ENCODE measurements at places on chromosomes 12 and 14. TPM values are rescaled to one million over a fixed set of nuclear protein-coding genes. Genes with fewer than 3 reads are reported as not detected.

GRCh38 chr12:110067531-110067930 is 19.2 kb upstream of the C12orf76 start:
- no peak for DNase-seq
- H3K27ac ChIP-seq = no peak overlapping the region
- no peak overlapping the region for H3K4me3 ChIP-seq

DNA sequence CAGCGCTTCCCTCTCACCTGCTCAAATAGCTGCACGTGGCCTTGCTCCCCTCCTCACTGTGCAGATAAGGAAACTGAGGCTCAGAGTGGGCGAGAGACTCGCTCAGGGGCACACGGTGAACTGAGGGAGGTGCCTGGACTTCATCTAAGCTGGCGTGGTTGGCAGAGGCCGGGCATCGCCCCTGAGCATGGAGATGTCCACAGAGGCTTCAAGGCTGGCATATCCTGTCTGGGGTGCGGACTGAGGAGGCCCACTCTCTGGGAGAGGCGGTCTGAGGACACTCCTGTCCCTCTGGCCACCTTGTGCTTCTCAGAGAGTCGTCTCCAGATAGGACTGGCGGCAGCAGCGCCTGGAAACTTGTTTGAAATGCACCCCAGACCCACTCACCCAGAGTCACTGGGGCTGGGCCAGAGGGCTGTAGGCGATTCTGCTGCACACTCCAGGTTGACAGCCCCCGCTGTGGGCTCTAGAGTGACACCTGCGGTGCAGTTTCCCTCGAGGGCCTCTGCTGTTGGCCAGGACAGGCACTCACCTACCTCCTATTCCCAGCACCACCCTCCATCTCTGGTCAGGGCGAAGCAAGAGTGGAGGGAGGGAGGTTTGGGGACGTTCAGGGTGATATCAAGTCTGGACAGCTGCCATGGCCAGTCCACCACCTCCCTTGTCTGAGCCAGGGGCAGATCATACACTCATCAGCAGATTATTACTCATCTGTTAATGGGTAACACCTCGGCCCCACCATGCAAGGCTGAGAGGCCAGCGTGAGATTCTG is 11.2 kb upstream of the LBHD2 start:
- no peak overlapping the region for H3K4me3 ChIP-seq
- no peak for DNase-seq
- peaks cover 8% of the 10 kb centered on the region for H3K4me1 ChIP-seq
- H3K27me3 ChIP-seq = no peaks in the 10 kb centered on the region
- H3K27ac ChIP-seq = no peak overlapping the region

DNA sequence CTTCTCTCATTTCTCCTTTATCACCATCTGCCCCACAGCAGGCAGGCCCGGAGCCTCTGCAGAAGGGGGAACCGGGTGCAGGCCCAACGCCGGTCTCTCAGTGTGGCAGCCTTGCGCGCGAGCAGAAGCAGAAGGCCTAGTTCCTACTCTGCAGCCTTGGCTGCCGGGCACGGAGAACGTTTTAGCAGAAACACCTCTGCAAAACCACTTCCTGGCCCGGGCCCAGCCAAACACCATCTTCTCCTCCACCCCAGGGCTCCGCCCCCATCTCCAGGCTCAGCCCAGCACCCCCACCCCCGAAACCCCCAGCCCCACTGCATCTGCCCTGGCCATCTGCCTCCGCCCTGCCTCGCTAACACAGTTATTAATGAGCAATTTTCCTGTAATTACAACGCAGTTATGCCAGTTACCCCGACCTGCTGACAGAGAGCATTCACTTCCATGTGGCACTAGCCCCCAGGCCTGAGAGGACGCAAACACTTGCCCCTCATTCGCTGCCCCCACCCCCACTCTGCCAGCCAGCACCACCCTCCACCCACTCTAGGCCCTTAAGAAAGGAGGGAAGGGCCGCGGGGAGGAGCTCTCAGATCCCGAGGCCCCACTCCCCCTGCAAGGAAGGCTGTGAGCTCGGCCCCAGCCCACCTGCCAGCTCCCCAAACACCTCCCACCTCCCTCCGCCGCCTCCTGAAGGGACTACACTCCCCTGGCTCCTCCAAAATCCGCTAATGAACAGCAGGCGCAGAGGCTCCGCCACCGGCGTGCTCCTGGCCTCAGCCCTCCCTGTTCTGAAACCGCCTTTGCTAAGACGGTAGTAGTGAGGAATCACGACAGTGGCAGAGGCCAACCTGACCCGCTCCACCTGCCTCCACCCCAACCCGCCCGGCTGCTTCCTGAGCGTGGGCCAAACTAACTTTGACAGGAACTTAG is 44.7 kb upstream of the FBRSL1 start:
- no peak for DNase-seq
- no peak overlapping the region for H3K27ac ChIP-seq
- no peaks in the 10 kb centered on the region for H3K4me1 ChIP-seq
- no peaks in the 10 kb centered on the region for H3K36me3 ChIP-seq
- H3K4me3 ChIP-seq = peak overlapping the region; percentile 24
- no peaks in the 10 kb centered on the region for H3K27me3 ChIP-seq

DNA sequence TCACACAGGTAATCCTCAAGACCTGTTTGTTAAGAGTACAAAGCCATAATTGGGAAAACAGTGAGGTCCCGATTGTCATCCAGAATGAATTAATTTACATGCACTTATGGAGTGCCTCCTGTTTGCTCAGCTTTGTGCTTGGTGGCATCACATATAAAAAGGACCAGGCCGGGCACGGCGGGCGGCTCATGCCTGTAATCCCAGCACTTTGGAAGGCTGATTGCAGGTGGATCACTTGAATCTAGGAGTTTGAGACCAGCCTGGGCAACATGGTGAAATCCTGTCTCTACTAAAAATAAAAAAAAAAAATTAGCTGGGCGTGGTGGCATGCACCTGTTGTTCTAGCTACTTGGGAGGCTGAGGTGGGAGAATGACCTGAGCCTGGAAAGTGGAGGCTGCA is 247.4 kb downstream of the CACNA1C start:
- no peak for DNase-seq
- no peaks in the 10 kb centered on the region for H3K36me3 ChIP-seq
- no peak overlapping the region for H3K27ac ChIP-seq
- no peak overlapping the region for H3K4me3 ChIP-seq

GRCh38 chr12:20657496-20657895 is 37.6 kb upstream of the SLCO1C1 start:
- no peak overlapping the region for H3K4me3 ChIP-seq
- no peak overlapping the region for H3K27ac ChIP-seq
- DNase-seq = no peak
- no peaks in the 10 kb centered on the region for H3K27me3 ChIP-seq
- H3K4me1 ChIP-seq = no peaks in the 10 kb centered on the region

DNA sequence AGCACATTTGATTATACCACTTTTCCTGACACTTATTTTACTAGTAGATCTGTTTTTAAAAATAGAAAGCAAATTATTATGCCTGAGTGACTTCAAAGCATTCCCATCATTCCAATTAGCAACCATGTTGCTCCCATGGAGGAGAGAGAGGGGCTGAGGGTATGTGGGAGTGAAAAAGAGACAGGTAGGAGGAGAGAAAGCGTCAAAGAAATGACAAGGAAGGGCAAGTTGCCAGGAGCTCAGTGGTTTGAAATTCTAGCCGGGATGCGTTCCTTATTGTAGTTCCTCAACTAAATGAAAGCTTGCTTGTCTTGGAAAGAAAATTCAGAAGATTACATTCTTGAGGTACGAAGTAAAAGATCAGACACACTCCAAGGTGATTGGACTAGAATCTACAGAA is 92.4 kb upstream of the PKP2 start:
- no peak for DNase-seq
- no peaks in the 10 kb centered on the region for H3K4me1 ChIP-seq
- H3K27me3 ChIP-seq = no peaks in the 10 kb centered on the region
- H3K4me3 ChIP-seq = no peak overlapping the region
- no peak overlapping the region for H3K27ac ChIP-seq
- no peaks in the 10 kb centered on the region for H3K36me3 ChIP-seq

- H3K27me3 ChIP-seq = peaks cover 38% of the 10 kb centered on the region
- no peak overlapping the region for H3K27ac ChIP-seq
- H3K4me3 ChIP-seq = peak overlapping the region; percentile 55
- H3K36me3 ChIP-seq = no peaks in the 10 kb centered on the region
- DNase-seq = peak; percentile 7
Measured at GRCh38 chr14:21070610-21071224, 613 bp downstream of the ARHGEF40 start.

DNA sequence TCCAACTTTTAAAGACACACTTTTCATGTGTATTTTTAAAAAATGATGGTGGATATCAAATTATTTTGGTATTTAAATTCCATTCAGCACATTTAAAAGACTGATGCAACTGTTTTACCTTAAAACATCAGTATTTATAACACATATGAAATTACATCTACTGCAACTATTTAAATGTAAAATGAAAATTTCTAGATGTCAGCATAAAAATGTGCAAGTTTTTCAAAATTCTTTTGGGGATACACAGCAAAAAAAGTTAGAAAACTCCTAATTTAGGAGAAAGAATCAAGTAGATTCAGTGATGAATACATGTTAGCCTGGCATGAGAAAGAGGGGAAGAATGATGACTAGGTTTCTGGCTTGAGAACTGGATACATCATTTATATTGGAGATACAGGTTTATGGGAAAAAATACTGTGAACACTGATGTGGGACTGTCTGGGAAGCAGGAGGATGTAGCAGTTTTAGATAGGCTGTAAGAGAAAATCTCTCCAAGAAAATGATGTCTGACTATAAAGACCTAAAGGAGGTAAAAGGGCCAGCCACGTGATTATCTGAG is 9.2 kb downstream of the SOS2 start:
- no peak overlapping the region for H3K27ac ChIP-seq
- no peaks in the 10 kb centered on the region for H3K36me3 ChIP-seq
- H3K27me3 ChIP-seq = no peaks in the 10 kb centered on the region
- no peak for DNase-seq
- H3K4me1 ChIP-seq = peaks cover 16% of the 10 kb centered on the region

GRCh38 chr12:71754461-71755145 is at the start of gene RAB21:
RAB21 (plus strand) TSS chr12:71754863; CDS start chr12:71755130, 267 bp downstream.
- peak; percentile 96 for DNase-seq
- H3K27me3 ChIP-seq = peaks cover 6% of the 10 kb centered on the region
- no peaks in the 10 kb centered on the region for H3K36me3 ChIP-seq
- H3K4me3 ChIP-seq = peak within 1 kb of the TSS; percentile 43
- peak within 1 kb of the TSS; percentile 73 for H3K27ac ChIP-seq
- peaks cover 16% of the 10 kb centered on the region for H3K4me1 ChIP-seq

- H3K4me1 ChIP-seq = peaks cover 3% of the 10 kb centered on the region
- no peak for DNase-seq
- no peaks in the 10 kb centered on the region for H3K27me3 ChIP-seq
- no peak overlapping the region for H3K27ac ChIP-seq
- no peaks in the 10 kb centered on the region for H3K36me3 ChIP-seq
Measured at GRCh38 chr12:104677441-104678089, 220.8 kb downstream of the CHST11 start.

DNA sequence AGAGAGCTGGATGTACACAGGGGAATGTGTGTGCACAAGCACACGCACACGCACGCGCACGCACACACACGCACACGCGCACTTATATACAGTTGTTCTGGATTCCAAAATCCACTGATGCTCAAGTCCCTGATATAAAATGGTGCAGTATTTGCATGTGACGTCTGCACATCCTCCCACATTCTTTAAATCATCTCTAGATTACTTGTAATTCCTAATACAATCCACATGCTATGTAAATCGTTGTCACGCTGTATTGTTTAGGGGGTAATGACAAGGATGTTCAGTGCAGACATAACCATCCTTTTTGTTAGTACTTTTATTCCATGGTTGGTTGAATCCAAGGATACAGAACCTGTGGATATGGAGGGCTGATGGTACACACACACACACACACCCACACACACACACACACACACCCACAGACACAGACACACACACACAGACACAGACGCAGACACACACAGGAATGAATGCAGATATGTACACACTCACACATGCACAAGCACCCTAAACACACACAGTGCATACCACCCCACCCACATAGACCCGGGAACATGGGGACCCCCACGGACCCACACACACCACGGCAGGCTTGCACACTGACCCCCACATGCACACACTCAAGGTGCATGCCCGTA is 188.5 kb upstream of the PRMT8 start:
- no peak overlapping the region for H3K4me3 ChIP-seq
- H3K4me1 ChIP-seq = peaks cover 22% of the 10 kb centered on the region
- no peaks in the 10 kb centered on the region for H3K27me3 ChIP-seq
- no peak for DNase-seq
- H3K36me3 ChIP-seq = no peaks in the 10 kb centered on the region

DNA sequence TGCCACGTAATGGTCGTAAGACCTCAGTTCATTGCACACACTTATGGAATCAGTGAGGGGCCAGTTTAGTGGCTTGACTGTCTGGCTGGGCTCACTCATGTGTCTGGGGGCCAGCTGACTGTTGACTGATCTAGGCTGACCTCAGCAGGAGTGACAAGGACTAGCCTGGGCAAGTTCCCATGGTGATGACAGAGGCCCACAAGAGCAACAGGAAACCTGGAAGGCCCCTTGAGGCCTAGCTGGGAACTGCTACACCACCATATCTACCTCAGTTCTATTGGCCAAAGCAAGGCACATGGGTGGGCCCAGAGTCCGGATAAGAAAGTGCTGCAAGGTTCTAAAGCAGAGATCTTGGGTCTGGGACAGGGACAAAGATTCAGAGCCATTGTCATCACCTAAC is 21.3 kb upstream of the RFLNA start:
- no peaks in the 10 kb centered on the region for H3K27me3 ChIP-seq
- H3K4me1 ChIP-seq = no peaks in the 10 kb centered on the region
- no peak overlapping the region for H3K27ac ChIP-seq
- no peak overlapping the region for H3K4me3 ChIP-seq
- no peaks in the 10 kb centered on the region for H3K36me3 ChIP-seq

GRCh38 chr14:55248411-55248810 is 22.8 kb upstream of the FBXO34 start:
- H3K27me3 ChIP-seq = peaks cover 23% of the 10 kb centered on the region
- no peak overlapping the region for H3K4me3 ChIP-seq
- H3K36me3 ChIP-seq = no peaks in the 10 kb centered on the region
- H3K4me1 ChIP-seq = no peaks in the 10 kb centered on the region

GRCh38 chr12:2396448-2396871 is 343.7 kb downstream of the CACNA1C start:
- no peaks in the 10 kb centered on the region for H3K4me1 ChIP-seq
- no peaks in the 10 kb centered on the region for H3K27me3 ChIP-seq
- no peak overlapping the region for H3K4me3 ChIP-seq
- no peaks in the 10 kb centered on the region for H3K36me3 ChIP-seq

DNA sequence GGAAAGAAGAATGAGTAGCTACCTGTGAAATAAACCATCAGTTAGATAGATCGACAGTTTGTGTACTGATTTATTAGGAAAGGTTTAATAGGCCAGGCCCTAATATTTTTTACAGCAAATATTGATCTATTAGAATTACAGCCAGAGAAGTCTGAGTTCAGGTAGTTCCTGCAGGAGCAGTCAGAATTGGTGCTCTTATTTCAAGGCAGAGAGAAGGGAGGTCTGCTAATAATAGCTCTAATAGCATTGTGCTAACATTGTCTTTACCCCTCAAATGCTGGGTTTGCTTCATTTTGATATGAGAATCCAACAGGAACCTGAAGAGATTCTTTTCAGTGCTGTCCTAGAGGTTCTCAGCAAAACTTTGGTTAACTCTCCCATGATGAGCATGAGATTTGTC is 343.8 kb upstream of the NAV3 start:
- H3K27me3 ChIP-seq = no peaks in the 10 kb centered on the region
- H3K36me3 ChIP-seq = no peaks in the 10 kb centered on the region
- H3K27ac ChIP-seq = no peak overlapping the region
- H3K4me1 ChIP-seq = no peaks in the 10 kb centered on the region
- no peak for DNase-seq

The PTPRO gene
- total RNA-seq = not detected

The CCDC184 gene
- total RNA-seq = 0.18 TPM

The CNTN1 gene
- 0.07 TPM for total RNA-seq

The KRT78 gene
- not detected for total RNA-seq

The OR10G3 gene
- total RNA-seq = not detected

The KLRF1 gene
- not detected for total RNA-seq

The PRKD1 gene
- 10.3 TPM for total RNA-seq

The KDM5A gene
- 71.5 TPM for total RNA-seq

The RTN1 gene
- 0.29 TPM for total RNA-seq

The LMNTD1 gene
- not detected for total RNA-seq

Measured in endothelial cell of umbilical vein (primary cell).